Thoracic aorta (tissue), 2 donors: ENCODE measurements at places on chromosomes 7 and 10.

- peak overlapping the region; percentile 65 for H3K27ac ChIP-seq
- peaks cover 25% of the 10 kb centered on the region for H3K4me1 ChIP-seq
- H3K36me3 ChIP-seq = no peaks in the 10 kb centered on the region
- DNase-seq = peak; percentile 6
These were observed 109.2 kb downstream of the ARHGAP12 start for GRCh38 chr10:31819391-31819820.

GRCh38 chr7:130758429-130759056, 24.5 kb upstream of the KLF14 start:
- DNase-seq = no peak
- no peak overlapping the region for H3K4me3 ChIP-seq
- H3K4me1 ChIP-seq = no peaks in the 10 kb centered on the region
- H3K27ac ChIP-seq = no peak overlapping the region
- H3K27me3 ChIP-seq = no peaks in the 10 kb centered on the region

GRCh38 chr10:86940677-86941076, 16.7 kb downstream of the MMRN2 start:
- H3K27ac ChIP-seq = no peak overlapping the region
- H3K4me1 ChIP-seq = peaks cover 17% of the 10 kb centered on the region
- no peaks in the 10 kb centered on the region for H3K27me3 ChIP-seq

DNA sequence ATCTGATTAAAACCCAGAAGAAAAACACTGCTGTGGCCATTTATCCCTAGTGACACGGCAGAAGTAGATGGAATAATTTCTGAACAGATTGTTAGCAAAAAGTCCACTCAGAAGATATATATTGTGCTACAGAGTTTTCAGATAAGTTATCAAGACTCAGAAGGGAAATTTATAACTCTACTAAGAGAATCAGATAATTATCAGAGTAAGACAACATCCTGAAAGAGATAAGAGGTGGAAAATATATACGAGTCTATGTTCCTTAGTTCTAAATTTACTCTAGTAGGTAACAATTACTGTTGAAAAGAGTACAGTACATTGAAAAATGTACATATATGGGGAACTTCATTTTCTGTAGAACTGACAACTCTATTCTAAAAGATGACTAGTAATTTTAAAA, 176.7 kb downstream of the GNAI1 start:
- no peaks in the 10 kb centered on the region for H3K27me3 ChIP-seq
- peaks cover 22% of the 10 kb centered on the region for H3K4me1 ChIP-seq
- no peak for DNase-seq
- H3K36me3 ChIP-seq = no peaks in the 10 kb centered on the region

DNA sequence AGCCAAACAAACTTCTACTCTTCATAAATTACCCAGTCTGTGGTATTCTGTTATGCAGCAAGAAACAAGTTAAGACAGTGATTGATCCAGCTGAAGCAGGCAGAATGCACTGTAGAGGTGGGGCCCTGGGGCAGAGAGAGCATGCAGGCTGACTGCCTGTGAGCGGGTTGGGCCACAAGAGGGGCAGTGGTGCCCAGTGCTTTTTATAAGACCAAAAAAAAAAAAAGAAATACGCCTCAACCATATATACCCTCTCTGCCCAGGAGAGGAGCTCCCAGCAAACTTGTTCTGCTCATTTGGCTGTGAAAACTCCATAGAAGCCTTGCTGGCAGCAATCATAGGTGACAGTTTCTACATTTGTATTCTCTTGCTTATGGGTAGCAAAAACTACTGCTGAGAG, 104.7 kb downstream of the SORBS1 start:
- peaks cover 98% of the 10 kb centered on the region for H3K4me1 ChIP-seq
- DNase-seq = no peak
- no peaks in the 10 kb centered on the region for H3K27me3 ChIP-seq
- H3K36me3 ChIP-seq = peaks cover 24% of the 10 kb centered on the region
- no peak overlapping the region for H3K4me3 ChIP-seq
- peak overlapping the region; percentile 93 for H3K27ac ChIP-seq

GRCh38 chr7:129434675-129435318, 565 bp downstream of the STRIP2 start:
- no peaks in the 10 kb centered on the region for H3K27me3 ChIP-seq
- H3K27ac ChIP-seq = no peak overlapping the region
- H3K36me3 ChIP-seq = no peaks in the 10 kb centered on the region
- H3K4me1 ChIP-seq = peaks cover 13% of the 10 kb centered on the region
- peak overlapping the region; percentile 78 for H3K4me3 ChIP-seq
